ENCODE measurements at places on chromosomes 6 and 20.
A peak's percentile ranks its signal among the peaks of the same experiment; 100 is the strongest.

- no peak for DNase-seq
These were observed 17.8 kb upstream of the CST9L start for GRCh38 chr20:23585808-23586734.

- no peak for DNase-seq
These were observed 63.8 kb downstream of the NPEPL1 start for GRCh38 chr20:58756450-58756775.

GRCh38 chr20:26208296-26209091 is 511.8 kb upstream of the ZNF337 start:
- no peak for DNase-seq

DNA sequence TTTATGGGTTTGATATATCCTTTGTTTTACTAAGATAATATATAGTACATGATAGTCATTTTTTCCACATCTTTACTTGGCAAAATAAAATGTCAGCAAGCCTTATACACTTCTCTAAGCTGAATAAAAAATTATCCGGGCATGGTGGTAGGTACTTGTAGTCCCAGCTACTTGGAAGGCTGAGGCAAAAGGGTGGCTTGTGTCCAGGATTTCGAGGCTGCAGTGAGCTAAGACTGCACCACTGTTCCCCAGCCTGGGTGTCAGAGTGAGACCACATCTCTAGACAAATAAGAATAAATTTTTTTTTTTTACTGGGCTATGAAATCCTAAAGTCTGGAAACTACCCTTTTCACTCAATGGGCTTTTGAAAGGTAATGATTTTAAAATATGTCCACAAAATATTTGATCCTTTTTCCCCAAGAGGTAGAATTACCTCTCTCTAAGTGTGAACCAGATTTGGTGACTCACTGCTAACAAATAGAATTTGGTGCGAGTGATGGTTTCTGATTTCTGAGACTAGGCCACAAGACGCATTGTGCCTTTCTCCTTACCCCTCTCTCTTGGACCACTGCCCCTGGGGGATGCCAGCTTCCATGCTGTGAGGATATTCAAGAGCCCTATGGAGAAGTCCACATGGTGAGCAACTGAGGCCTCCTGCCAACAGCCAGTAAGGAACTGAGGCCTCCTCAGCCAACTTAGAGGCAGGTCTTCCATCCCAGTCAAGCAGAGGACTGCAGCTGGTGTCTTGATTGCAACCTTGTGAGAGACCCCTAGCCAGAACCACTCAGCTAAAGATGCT is 84.2 kb upstream of the ZNFX1 start:
- DNase-seq, result no peak

GRCh38 chr20:37837924-37838323 is 65.0 kb upstream of the VSTM2L start:
- DNase-seq, result no peak

- peak; percentile 16 for DNase-seq
These were observed 46.0 kb upstream of the PTPN1 start for GRCh38 chr20:50464026-50464724.

- no peak for DNase-seq
These were observed 7.8 kb downstream of the TEAD3 start for GRCh38 chr6:35489066-35489465.

DNA sequence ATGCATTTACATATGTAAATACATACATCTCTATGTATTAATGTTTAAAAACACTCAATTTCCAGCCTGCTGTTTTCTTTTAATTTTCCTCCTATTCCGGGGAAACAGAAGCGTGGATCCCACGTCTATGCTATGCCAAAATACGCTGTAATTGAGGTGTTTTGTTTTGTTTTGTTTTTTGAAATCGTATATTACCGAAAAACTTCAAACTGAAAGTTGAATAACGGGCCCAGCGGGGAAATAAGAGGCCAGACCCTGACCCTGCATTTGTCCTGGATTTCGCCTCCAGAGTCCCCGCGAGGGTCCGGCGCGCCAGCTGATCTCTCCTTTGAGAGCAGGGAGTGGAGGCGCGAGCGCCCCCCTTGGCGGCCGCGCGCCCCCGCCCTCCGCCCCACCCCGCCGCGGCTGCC is 355 bp upstream of the BMP2 start:
- no peak for DNase-seq

DNA sequence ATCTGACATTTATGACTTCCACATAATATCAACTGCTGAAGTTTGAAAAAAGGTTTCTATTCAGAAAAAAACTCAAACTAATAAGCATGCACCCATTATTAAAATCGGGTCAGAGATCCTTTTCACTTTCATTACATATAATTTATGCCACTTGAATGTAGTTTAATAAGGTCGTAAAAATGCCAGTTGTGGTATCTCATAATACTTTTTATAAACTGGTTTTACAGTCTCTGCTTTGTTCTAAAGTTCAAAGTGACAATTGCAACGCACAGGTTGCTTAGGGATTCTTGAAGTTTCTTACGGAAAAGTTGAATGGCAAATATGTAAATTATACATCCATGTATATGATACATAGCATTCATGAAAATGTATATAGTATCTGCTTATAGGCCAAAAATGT is 229.4 kb upstream of the CEP162 start:
- DNase-seq, result no peak

DNA sequence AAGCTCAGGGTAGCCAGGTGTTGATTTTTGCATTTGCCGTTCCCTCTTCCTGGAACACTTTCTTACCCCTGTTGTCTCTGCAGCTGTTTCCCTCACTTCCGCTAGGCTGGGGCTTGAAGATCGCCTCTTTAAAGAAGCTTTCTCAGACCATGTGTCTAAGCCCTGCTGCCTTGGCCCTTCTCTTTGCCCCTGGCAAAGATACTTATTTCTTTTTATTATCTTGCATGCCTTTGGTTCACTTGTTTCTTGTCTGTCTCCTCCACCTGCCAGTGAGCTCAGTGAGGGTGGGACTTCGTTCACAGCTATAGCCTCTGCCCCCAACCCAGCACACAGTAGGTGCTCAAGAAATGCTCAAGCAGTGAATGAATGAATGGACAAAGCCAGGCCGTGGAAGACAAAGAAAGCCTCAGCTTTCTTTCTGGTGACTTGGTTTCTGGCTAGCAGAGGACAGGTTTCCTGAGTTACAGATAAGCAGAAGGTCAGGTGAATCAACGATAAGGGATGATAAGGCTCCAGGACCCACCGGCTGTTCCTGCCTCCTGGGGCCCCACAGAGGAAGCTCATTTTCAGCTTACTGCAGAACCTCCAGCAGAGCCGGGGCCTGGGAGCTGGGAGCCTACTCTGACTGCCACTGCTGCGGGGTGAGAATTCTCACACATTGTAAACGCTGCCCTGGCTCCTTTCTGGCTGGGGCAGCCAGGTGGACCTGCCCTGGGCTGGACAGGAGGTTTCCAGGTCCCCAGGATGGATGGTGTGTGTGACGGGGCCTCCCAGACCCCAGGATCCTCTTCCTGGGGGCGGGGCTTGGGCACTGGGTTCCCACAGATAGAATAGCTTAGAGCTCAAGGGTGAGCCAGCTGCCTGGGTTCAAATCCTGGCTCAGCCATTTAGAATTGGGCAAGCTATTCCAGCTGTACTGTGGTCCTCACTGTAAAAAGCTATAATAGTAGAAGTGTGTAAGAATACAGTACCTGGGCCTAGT is 29.8 kb downstream of the SNAI1 start:
- no peak for DNase-seq

- no peak for DNase-seq
These were observed 7.5 kb downstream of the SNAI1 start for GRCh38 chr20:49990271-49990720.
